ENCODE measurements at places on chromosomes 2 and 18. TPM values are rescaled to one million over a fixed set of nuclear protein-coding genes. Genes with fewer than 3 reads are reported as not detected.

DNA sequence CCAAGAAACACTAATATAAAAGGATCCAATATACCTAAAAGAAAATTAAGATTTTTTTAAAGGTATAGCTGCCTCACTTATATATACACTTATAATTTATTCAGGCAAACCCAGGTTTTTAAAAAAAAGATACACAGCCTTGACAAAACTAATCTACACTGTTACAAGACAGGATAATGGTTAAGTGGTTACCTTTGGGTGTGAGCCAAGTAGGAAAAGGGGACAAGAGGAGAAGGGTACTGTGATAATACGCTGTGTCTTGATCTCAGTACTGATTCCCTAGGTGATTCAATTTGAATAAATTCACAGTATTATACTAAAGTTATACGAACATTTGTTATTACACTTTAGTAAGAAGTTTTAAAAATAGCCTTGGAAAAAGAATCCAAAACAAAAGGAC lies 30.6 kb downstream of the KLHL41 start:
- DNase-seq = no peak
- no peaks in the 10 kb centered on the region for H3K4me1 ChIP-seq
- H3K27me3 ChIP-seq = no peaks in the 10 kb centered on the region
- H3K4me3 ChIP-seq = no peak overlapping the region
- peaks cover 14% of the 10 kb centered on the region for H3K36me3 ChIP-seq
- H3K27ac ChIP-seq = no peak overlapping the region

GRCh38 chr2:122412360-122412759 lies 656.9 kb downstream of the TSN start:
- DNase-seq = no peak
- no peaks in the 10 kb centered on the region for H3K4me1 ChIP-seq
- no peak overlapping the region for H3K27ac ChIP-seq
- no peak overlapping the region for H3K4me3 ChIP-seq
- no peaks in the 10 kb centered on the region for H3K27me3 ChIP-seq

DNER gene
- total RNA-seq = 0.05 TPM

NMUR1 gene
- total RNA-seq = 1.0 TPM

DNA sequence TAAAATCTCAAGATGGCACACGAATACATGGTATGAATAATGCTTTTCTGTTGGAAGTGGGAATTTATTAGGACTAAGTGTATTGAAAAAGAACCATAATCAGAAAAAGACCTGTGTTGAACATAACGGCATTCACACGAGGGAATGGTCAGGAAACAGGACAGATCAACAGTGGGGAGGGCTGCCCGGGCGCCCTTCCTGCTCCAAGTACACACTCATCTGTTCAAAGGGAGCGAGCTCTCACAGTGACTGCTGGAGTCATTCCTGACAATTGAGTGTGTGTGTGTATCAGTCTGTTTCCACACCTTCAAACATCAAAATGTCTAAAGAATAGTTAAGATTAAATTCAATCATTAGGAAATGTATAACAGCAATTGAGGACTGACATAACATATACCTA lies 167.2 kb downstream of the HDAC4 start:
- no peak overlapping the region for H3K4me3 ChIP-seq
- peaks cover 9% of the 10 kb centered on the region for H3K4me1 ChIP-seq
- H3K27me3 ChIP-seq = no peaks in the 10 kb centered on the region
- H3K27ac ChIP-seq = no peak overlapping the region
- no peaks in the 10 kb centered on the region for H3K36me3 ChIP-seq
- DNase-seq = no peak

DNA sequence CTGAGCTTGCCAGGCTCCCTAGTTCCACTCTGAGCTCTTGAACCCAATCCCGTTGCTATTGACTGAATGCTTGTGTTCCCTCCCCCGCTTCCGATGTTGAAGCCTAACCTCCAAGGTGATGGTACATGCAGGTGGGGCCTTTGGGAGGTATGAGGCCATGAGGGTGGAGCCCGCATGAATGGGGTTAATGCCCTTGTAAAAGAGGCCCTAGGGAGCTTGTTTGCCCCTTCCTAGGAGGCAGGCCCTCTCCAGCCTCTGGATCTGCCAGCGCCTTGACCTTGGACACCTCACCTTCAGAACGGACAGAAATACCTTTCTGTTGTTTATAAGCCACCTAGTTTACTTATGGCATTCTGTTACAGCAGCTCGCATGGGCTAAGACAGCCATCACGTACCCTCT lies 71.6 kb downstream of the TFCP2L1 start:
- DNase-seq = no peak
- no peaks in the 10 kb centered on the region for H3K4me1 ChIP-seq
- H3K27ac ChIP-seq = no peak overlapping the region
- no peaks in the 10 kb centered on the region for H3K36me3 ChIP-seq
- H3K4me3 ChIP-seq = no peak overlapping the region
- H3K27me3 ChIP-seq = no peaks in the 10 kb centered on the region

DNA sequence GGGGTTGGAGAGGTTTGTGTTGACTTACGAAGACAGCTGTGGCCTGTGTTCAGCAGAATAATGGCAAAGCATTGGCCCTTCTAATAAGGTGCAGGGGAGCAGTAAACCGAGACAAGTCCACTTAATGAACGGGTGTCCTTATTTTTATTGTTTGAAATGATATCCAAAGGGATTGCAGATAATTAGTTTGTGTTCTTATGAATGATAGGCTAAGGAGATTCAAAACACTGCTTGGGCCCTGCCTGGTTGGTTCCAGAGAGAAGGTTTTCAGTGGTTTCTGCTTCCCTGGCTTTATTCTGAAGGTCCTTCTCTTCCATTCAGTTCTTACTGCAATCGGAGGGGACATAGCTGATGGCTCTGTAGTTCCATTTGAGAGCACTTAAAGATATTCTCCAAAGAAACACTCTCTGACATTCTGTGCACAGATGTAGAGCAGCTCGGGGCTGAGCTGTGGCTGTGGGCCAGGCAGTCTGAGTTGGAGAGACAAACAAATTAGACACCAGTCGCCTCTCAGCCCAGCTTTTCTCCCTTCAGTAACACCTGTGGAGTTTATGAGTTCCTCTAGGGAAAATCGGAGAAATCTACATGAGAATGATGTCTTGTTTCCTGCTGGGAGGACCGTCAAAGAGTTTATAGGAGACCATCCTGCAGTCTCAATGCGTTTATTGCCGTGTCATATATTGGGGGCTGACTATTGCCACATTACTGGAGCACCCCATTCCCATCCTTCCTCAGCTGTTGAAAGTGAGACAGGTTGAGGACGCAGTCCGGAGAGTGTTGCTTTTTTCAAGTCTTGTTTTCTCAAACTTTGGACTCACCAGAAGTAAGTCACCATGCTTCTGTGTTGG lies 6.5 kb downstream of the GREB1 start:
- no peak for DNase-seq
- no peaks in the 10 kb centered on the region for H3K36me3 ChIP-seq
- H3K4me3 ChIP-seq = no peak overlapping the region
- no peaks in the 10 kb centered on the region for H3K4me1 ChIP-seq
- no peak overlapping the region for H3K27ac ChIP-seq

GRCh38 chr18:68803356-68803755 lies 5.5 kb downstream of the CCDC102B start:
- H3K27ac ChIP-seq = no peak overlapping the region
- no peaks in the 10 kb centered on the region for H3K4me1 ChIP-seq
- H3K36me3 ChIP-seq = no peaks in the 10 kb centered on the region
- no peak for DNase-seq
- no peaks in the 10 kb centered on the region for H3K27me3 ChIP-seq
